ENCODE measurements at places on chromosomes 4 and X. TPM values are rescaled to one million over a fixed set of nuclear protein-coding genes. Genes with fewer than 3 reads are reported as not detected.

DNA sequence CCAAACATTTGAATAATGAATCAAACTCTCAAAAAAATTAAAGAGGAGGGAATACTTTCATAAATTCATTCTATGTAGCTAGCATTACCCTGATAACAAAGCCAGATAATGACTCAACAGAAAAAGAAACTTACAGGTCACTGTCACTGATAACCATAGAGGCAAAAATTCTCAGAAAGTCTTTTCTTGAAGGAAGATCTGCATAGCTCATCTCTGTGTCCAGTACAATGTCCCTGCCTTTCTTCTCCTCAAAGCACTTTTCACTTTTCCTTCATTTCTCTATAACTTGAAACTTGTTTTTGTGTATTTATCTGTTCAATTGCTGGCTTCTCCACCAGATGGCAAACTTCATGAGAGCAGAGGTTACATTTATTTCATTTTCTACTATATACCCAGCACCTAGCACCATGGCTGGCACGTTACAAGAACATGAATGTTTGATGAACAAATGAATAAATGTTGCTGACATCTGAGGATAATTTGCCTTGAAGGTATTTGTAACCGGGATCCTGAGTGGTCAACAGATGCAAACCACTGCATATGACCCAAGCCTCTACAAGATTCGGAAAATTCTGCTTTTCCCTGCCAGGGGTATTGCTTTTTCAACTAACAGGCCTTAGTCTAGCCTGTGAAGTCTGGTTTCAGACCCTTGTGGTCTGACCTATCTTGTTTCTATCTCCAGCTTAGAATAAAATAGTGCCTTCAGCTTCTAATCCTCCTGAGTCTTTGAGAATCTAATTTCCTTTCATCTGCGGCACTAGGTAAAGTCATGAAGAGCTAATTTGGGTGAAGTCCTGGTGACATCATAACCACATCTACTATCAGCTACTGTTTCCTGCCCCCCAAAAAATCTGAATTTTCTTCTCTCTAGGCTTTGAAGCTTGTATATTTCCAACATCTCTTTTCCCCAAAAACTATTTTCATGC is 52.5 kb upstream of the ANTXR2 start:
- no peak for DNase-seq

GRCh38 chr4:84928089-84928488 is 38.4 kb downstream of the WDFY3 start:
- no peak for DNase-seq

GRCh38 chrX:71978164-71978563 is 67.5 kb downstream of the NHSL2 start:
- DNase-seq, result no peak

The BANK1 gene
- 20.5 TPM for total RNA-seq

The SMR3B gene
- total RNA-seq, result not detected

The FRMD7 gene
- total RNA-seq, result not detected

GRCh38 chrX:67524428-67524827 is 19.4 kb upstream of the AR start:
- no peak for DNase-seq

The CT55 gene
- not detected for total RNA-seq

GRCh38 chrX:17654116-17654515 is 83.2 kb upstream of the SCML1 start:
- no peak for DNase-seq

The NAP1L2 gene
- total RNA-seq, result 0.46 TPM

DNA sequence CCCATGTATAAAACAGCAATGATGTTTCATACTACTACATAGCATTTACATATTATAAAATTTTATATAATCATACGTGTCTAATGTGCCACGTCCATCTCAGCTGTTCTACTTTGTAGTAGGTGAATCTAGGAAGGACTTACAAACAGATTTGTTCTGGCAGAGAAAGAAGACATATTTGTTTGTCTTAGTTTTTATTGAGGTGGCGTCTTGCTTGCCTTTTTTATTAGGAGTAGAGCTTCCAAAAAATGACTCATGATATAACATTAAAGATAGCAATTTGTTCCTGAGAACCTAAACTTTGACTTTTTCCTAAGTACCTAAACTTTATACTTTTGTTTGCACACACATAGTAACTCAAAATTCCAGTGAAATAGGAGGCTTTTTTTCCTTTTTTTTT is 64.6 kb downstream of the CLDN22 start:
- DNase-seq, result no peak

GRCh38 chr4:156374069-156374468 is 420.4 kb upstream of the CTSO start:
- DNase-seq, result no peak

The APELA gene
- not detected for total RNA-seq

- DNase-seq, result no peak
Measured at GRCh38 chr4:122785099-122785498, 41.5 kb upstream of the FGF2 start.

The TXK gene
- total RNA-seq, result 2.4 TPM

DNA sequence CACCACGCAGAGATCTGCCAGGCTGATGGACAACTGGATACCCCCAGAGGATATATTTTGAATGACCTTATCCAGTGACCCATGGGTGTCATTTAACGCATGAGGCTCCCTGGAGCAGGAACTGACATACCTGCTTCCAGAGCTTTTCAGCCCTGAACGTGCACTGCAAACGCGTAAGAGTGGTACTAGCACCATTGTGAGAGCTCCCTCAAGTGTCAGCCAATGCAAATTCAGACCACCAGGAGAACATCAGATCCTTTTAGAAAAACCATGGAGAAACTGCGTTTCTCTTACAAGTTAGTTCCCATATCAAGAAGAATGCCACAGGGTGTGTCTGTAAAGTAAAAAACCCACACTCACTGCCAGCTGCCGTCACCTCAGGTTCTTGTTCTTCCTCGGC is 7.3 kb downstream of the TREX2 start:
- DNase-seq, result no peak

DNA sequence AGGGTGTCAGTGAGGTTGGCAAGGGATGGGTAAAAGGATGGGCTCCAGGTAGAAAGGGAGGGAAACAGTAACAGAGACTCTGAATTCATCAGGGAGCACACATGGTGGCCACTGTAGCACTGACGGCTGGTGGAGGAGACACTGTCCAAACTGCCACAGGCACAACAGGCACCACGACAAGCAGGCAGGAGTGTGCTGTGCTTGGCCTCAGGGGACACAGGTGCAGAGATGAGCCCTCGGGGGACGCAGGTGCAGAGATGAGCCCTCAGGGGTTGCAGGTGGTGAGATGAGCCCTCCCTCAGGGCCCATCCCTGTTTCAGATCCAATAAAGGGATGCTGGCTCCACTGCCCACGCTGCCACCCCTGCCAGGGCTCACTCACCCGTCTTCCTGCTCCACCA is 7.6 kb downstream of the PDE6B start:
- DNase-seq, result no peak

GRCh38 chr4:48093991-48094416 is 40.0 kb downstream of the TXK start:
- DNase-seq, result no peak

The AKAP17A gene
- total RNA-seq, result 48.9 TPM

The FAAH2 gene
- 7.3 TPM for total RNA-seq

The GIMD1 gene
- not detected for total RNA-seq

GRCh38 chr4:128862608-128863311 is 53.3 kb downstream of the JADE1 start:
- DNase-seq, result peak; percentile 26

The ADH1A gene
- total RNA-seq, result 1.4 TPM

The DCAF16 gene
- total RNA-seq, result 24.3 TPM

GRCh38 chrX:134990475-134990800 is 353 bp upstream of the SMIM10 start:
- DNase-seq, result no peak

DNA sequence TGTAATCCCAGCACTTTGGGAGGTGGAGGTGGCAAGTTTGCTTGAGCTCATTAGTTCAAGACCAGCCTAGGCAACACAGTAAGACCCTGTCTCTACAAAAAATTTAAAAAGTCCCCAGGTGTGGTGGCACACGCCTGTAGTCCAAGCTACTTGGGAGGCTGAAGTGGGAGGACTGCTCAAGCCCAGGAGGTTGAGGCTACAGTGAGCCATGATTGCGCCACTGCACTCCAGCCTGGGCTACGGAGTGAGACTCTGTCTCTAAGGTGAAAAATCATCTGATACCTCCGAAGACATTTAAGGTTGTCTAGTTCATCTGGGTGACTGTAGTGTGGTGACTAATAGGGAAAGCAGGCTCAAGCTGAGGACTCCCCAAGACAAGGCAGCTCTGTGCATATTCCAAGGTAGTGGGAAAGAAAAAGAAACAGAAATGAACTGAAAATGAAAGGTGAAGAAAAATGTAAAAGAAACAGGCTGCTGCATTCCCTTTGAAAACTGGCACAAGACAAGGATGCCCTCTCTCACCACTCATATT is 23.3 kb downstream of the FRYL start:
- DNase-seq, result no peak

GRCh38 chr4:141417387-141417786 is 196.7 kb downstream of the ZNF330 start:
- DNase-seq, result no peak

- peak; percentile 72 for DNase-seq
Measured at GRCh38 chr4:38663090-38663800, 754 bp upstream of the KLF3 start.

- DNase-seq, result no peak
Measured at GRCh38 chrX:63918611-63919010, 133.6 kb upstream of the ARHGEF9 start.

The SAGE1 gene
- total RNA-seq, result not detected

- DNase-seq, result no peak
Measured at GRCh38 chr4:138567696-138568095, 325.5 kb upstream of the SLC7A11 start.

DNA sequence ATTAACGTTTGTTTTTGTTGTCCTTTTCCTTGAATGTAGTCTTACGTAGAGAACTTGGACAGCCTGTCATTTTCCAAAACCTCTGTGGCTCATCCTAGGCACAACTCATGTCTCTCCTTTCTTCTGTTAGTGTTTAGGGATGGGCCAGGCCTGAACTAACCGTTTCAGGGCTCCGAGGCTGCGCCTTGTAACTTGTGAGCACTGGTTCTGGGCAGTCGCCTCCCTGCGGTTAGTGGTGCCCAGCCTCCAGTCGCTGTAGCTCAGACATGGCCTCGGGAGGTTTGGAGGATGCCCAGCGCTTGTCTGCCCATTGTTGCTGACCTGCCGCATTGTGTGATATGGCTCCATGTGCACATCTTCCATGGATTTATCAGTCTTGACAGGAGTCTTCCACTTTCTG is 32.8 kb downstream of the TMEM131L start:
- no peak for DNase-seq

DNA sequence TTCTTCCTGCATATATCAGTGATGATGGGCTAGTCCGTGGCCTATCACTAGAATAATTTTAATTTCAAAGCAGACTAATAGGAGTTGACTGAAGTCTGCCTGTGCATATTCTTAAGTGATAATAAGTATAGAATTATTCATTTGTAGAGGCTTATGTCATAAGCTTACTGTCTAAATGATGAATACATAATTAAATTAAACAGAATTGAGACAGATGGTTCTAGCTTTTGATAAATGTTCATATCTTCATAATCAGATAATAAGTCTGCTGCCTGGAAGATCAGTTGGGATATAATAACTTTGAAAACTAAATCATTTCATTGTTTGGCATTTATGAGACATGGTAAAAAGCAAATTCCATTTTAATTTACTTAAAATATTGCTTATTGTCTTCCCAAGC is 1175.6 kb downstream of the TECRL start:
- no peak for DNase-seq

Measured in lung (tissue), 17 donors.